Fibroblast of skin of abdomen (primary cell): ENCODE measurements at places on chromosomes 2 and 18.

GRCh38 chr2:231037731-231038482 is 584 bp downstream of the C2orf72 start:
- no peak for DNase-seq

- DNase-seq, result no peak
Measured at GRCh38 chr2:168354499-168354898, 101.6 kb upstream of the CERS6 start.

- no peak for DNase-seq
Measured at GRCh38 chr2:216133397-216133796, 24.2 kb downstream of the XRCC5 start.

- DNase-seq, result no peak
Measured at GRCh38 chr2:177272765-177273164, 8.2 kb upstream of the NFE2L2 start.

GRCh38 chr2:151410485-151410834 is 758 bp downstream of the RIF1 start:
- DNase-seq, result no peak

DNA sequence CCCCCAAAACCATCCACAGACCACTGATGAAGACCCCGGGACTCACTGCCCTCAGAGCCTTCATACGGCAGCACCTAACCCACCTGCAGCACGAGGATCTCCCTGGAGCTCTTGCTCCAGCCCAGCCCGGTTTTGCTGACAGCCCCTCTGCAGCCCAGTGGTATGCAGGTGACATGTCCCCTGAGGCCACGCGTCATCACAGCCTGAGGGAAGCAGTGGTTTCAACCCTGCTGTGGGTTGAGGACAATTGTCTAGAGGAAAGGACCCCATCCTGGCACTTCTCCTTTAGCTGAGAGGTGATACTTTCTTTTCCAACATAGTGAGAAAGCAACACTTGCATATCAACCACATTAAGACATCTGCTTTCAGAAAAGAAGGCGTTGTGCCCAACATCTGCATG is 134.0 kb downstream of the SEPTIN10 start:
- DNase-seq, result no peak

GRCh38 chr2:45072064-45072861 is 63.0 kb upstream of the SIX2 start:
- DNase-seq, result no peak

- DNase-seq, result no peak
Measured at GRCh38 chr18:68693091-68693815, 21.7 kb downstream of the TMX3 start.

DNA sequence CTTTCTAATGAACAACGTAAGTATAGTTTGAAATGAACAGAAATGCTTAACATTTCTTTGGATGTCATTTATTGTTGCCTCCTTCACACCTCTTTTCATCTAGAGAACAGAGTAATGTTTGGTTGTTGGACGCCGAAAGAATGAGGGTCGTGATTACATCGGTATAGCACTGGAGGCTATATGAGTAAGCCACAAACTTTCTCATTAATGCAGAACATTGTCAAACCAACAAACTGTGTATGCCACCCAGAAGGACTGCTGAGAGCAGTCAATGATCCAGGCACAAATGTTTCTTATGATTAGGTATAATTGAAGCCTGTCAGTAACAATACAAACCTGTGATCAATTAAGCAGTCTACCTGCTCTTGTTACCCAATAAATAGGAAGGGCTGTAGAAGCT is 1494.7 kb upstream of the NXPH2 start:
- DNase-seq, result no peak

- DNase-seq, result no peak
Measured at GRCh38 chr2:202762556-202762955, 109.0 kb downstream of the ICA1L start.

GRCh38 chr2:171185941-171186340 is 25.2 kb upstream of the TLK1 start:
- DNase-seq, result peak; percentile 71

DNA sequence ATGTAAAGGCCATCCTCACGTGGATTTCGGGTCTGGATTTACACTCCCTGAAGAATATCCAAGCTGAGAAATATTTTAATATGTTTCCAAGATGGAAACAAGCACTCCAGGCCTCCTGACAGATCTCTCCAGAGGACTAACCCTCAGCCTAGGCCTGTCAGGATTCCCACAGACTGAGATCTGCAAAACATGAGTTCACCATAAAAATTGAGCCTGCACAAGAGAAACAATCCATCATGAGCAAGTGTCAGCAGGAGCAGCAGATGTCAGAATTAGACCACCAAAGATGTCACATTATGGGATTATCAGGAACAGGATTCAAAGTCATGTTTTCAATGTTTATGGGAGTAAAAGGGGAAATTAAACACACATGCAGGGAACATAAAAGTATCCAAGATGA is 191.3 kb downstream of the TFCP2L1 start:
- peak; percentile 36 for DNase-seq

GRCh38 chr2:66702301-66702700 is 267.4 kb downstream of the MEIS1 start:
- DNase-seq, result no peak

DNA sequence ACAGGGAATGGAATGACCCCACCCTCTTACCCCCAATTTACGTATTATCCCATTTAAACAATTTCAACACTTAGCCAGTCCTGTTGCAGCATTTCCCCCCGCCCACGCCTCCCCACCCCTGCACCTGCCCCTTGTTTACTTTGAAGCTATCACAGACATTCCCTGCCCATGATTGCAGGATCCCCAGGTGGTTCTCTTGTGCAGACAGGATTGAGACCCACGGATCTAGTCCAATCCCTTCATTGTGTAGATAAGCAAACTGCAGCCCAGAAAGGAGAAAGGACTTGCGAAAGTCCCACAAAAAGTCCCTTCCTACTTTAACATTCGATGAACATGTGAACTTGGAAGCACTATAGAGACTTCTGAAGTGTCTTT is 38.9 kb downstream of the TMEM17 start:
- DNase-seq, result no peak

- DNase-seq, result no peak
Measured at GRCh38 chr2:104845946-104846785, 7.7 kb upstream of the POU3F3 start.

DNA sequence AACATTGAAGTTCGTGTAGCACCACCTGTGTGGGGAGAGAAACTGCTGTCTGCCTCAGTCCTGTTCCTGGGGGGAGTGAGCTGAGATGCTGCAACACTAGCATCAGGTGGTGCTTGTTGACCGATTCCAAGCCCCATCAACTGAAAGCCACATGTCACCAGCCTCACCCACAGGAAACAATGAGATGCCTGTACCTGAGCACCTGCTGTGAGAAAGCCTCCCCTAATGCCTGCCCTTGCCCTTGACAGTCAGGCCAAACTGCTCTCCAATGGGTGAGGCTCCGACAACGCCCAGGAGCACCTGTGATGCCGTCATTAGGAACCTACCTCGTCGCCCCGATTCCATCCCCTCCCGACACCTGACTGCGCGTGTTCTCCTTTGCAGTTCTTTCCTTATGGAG is 104.6 kb downstream of the SMC6 start:
- DNase-seq, result no peak

GRCh38 chr2:1639086-1639858 is 105.0 kb downstream of the PXDN start:
- no peak for DNase-seq

GRCh38 chr2:230439590-230439989 is 23.6 kb downstream of the SP100 start:
- DNase-seq, result no peak
